ENCODE measurements at places on chromosomes 2 and 18.

DNA sequence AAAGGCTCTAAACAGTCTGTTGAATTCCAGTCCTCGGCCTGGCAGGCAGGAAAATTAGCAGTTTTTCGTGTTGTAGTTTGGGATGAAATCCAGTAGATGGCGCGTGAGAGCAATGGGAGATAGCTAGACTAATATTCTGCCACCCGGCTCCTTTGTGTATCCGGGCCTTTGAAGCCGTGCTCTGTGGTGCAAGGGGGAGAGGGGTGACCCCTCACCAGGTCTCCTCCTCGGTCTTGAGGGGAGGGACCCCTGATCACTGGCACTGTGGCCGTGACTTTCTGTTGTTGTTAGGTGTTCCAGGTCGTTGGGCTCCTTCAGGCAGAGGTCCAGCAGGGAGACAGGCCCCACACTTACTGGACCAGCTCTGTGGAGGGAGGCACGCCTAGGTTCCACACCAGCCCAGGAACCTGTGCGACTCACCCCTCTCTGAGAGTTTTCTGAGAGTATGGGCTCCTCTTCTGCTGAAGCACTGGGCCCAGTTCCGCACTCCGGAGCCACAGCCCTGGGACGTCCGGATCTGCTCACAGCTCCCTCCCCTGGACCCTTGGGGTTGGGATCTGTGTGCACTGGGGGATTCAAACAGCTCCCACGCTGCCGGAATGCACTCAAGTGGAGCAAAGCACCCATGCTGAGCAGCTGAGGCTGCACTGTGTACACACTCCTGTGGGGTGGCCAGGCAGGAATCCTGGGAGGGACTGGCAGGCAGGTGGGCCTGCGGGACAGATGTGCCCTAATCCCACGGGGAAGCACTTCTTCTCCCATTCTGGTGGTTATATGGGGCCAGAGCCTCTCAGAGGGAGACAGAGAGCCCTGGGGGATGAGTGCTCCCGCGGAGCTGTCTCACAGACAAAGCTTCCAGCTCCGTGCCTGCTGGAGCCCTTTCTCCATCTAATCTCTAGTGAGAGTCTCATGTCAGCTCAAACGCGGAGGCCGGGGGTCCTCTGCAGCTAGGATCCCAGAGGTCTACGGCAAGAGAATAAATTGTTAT is 8.8 kb downstream of the GKN2 start:
- peak; percentile 49 for DNase-seq

- no peak for DNase-seq
Measured at GRCh38 chr2:240603081-240603835, 16.7 kb downstream of the CAPN10 start.

- no peak for DNase-seq
Measured at GRCh38 chr2:233838726-233839446, 15.4 kb downstream of the HJURP start.

- DNase-seq = no peak
Measured at GRCh38 chr2:101559551-101559950, 84.6 kb upstream of the RFX8 start.

GRCh38 chr18:76503649-76504386 is 8.8 kb upstream of the ZNF516 start:
- no peak for DNase-seq

- DNase-seq = no peak
Measured at GRCh38 chr2:161269111-161269510, 39.1 kb upstream of the PSMD14 start.

DNA sequence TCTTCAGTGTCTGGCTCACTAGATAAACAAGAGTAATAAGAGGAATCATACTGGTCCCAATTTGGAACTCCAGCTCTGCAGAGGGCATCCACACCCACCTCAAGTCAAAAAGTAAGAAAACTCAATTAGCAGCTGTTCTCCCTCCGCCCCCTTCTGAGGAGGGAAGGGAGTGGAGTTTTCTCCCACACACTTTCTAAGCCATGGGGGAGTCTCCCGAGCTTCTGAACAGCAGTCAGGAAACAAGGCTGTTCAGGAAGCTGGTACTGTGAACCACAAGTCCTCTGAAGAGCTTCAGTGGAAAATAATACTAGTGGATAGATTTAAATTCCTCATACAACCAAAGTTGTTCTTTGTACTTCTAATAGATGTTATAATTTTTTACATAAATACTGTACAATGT is 32.9 kb upstream of the SPTBN1 start:
- no peak for DNase-seq

GRCh38 chr2:190535121-190535439 is 558 bp upstream of the NEMP2 start:
- no peak for DNase-seq

- DNase-seq = no peak
Measured at GRCh38 chr18:36942264-36942663, 113.3 kb downstream of the KIAA1328 start.

- no peak for DNase-seq
Measured at GRCh38 chr2:159455330-159455918, 160.9 kb downstream of the BAZ2B start.

DNA sequence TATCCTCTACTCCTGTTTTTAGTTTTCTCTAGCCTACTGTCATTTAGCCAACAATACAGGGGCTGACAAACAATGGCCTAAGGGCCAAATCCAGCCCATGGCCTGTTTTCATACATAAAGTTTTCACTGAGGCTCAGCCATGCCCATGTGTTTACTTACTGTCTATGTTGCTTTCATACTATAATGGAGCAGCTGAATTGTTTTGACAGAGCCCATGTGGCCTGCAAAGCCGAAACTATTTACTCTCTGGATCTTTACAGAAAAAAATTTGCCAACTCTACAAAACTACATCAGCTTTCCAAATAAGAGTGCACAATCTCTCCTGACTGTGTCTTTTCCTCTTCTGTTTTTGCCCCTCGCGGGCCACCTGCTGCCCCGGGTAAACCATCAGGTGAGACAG is 24.0 kb downstream of the LGALSL start:
- DNase-seq = no peak

DNA sequence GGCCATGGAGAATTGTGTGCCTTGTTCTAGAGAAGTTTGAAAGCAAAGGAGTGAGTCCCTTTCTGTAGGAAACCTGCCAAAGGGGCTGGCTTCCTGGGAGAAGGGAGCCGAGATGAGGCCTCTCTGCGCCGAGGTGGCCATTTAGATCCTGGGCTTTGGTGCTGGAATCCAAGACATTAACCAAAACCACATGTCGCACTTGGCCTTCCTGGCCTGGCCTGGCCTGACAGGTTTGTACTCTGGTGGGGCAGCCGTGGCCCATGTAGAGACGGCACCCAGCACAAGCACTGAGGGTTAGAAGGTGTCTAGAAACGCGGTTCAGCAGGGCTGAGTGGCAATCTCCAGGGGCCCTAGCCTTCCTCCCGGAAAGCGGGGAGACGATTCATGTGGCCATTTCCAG is 7.1 kb downstream of the CNNM3 start:
- DNase-seq = no peak

DNA sequence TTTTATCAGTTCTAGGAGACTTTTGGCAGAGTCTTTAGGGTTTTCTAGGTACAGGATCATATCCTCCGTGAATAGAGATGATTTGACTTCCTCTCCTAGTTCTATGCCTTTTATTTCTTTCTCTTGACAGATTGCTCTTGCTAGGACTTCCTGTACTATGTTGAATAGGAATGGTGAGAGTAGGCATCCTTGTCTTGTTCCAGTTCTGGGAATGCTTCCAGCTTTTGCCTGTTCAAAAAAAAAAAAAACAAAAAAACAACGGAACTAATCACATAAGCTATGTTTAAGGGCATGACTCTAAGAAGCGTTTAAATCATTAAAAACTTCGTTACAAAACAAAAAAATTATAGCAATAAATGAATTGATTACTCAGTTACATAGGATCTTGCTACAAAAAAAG is 145.7 kb downstream of the NUP35 start:
- no peak for DNase-seq

DNA sequence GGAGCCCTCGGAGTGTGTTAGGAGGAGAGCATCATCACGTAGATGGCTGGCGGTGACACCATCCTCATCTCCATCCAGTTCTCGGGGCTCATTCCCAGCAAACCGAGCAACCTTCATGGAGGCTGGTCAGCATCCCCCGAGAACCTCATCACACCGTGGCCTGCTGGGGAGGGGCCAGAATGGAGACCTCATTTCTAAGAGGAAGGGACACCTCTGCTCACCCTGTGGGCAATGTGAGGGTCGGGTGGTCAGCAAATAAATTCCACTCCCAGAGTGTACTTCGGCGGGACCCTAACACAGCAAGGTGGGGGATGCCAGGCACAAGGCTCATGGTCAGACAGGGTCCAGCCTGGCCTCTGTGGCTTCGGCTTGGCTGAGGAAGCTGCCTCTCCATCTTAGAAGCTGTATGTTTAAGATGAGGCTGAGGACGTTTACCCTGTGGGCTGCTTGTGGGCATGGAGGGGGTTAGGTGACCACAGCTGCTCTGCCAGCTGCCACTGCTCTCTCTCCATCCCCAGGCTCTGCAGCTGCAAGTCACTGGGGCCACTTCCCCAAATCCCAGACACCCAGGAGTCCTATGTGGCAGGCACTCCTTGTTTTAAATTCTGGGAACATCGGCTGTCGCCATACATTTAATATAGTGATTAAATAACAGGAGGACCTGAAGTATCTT is 56.5 kb upstream of the PXDN start:
- DNase-seq = no peak

- no peak for DNase-seq
Measured at GRCh38 chr2:239311132-239312040, 89.4 kb downstream of the HDAC4 start.

DNA sequence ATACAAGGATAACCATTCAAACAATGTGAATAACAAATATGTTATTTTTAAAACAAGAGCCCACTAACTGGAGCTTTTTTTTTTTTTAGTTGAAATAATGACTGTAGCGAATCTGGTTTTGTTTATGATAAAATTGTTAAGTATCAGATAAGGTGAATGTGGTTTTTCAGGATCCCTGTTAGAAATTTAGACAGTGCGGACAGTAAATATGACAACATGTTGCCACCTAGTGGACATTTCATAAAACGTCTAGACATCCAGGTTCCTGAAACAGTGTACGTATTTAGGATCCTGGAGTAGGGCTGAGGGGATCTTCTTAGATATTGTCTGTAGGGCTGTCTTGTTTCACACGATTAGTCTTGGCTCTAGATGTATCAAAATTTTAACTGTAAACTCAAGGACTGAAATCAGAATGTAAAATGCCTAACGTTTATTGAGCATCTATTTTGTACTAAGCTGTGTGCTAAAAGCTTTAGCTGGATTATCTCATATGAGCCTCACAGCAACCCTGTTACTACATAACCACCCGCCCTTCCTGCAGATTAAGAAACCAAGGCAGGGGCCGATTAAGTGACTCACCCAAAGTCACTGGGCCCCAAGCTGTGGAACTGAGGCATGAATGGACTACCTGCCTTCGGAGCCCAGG is 23.9 kb upstream of the CCDC68 start:
- DNase-seq = no peak
